ENCODE measurements at places on chromosomes 11 and 22. TPM values are rescaled to one million over a fixed set of nuclear protein-coding genes. Genes with fewer than 3 reads are reported as not detected.

TUB gene
- total RNA-seq = 3.6 TPM

TRIM51 gene
- total RNA-seq = not detected

LGALS12 gene
- 0.49 TPM for total RNA-seq

OR51S1 gene
- total RNA-seq = not detected

PSMD13 gene
- 89.9 TPM for total RNA-seq

APOL6 gene
- total RNA-seq = 45.6 TPM

GRCh38 chr11:96143041-96143521 lies 199.9 kb downstream of the MAML2 start:
- no peak overlapping the region for H3K4me3 ChIP-seq
- no peaks in the 10 kb centered on the region for H3K36me3 ChIP-seq
- H3K4me1 ChIP-seq = peaks cover 25% of the 10 kb centered on the region
- DNase-seq = no peak

- DNase-seq = no peak
- no peaks in the 10 kb centered on the region for H3K27me3 ChIP-seq
- H3K36me3 ChIP-seq = no peaks in the 10 kb centered on the region
- no peak overlapping the region for H3K27ac ChIP-seq
- H3K4me3 ChIP-seq = no peak overlapping the region
Observed at GRCh38 chr11:125443767-125444311, 52.2 kb downstream of the FEZ1 start.

GRCh38 chr22:37358917-37359316 lies 68.4 kb downstream of the ELFN2 start:
- H3K27ac ChIP-seq = no peak overlapping the region
- no peak overlapping the region for H3K4me3 ChIP-seq
- no peak for DNase-seq
- peaks cover 5% of the 10 kb centered on the region for H3K27me3 ChIP-seq

DNA sequence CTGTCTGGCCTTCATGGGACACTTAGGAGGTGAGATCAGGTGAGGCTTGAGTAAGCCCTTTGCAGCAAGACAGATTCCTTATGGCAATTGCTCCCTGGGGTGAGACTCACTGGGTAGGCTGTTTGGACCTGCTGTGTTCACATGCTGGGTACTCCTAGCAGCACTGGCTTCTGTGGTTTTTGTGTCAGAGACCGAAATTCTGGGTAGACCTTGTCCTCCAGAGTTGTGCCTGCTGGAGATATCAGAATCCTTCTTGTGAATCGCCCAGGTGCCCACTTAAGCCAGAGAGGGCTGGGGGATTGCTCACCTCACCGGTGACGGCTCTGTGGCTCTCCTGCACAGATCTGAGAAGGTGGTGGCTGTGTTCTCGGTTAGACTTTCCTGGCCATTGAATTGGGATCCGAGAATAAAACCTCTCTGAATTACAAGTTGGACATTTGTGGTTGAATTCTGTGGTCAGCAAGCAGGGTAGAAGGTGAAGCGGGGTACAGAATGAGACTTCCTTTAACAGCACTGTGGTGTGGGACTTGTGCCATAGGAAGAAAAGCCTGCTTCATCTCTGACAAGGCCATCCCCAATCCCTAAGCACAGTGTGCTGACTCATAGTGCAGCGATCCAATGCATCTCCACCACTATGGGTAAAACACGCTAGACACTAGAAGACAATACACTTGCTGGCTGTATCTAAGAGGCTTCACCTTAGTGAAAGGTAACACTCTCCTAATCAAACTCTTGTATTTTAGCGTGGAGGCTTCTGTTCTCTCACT lies 52.5 kb upstream of the TTC12 start:
- no peaks in the 10 kb centered on the region for H3K36me3 ChIP-seq
- no peaks in the 10 kb centered on the region for H3K27me3 ChIP-seq
- no peak overlapping the region for H3K4me3 ChIP-seq
- H3K4me1 ChIP-seq = no peaks in the 10 kb centered on the region
- no peak overlapping the region for H3K27ac ChIP-seq

DNA sequence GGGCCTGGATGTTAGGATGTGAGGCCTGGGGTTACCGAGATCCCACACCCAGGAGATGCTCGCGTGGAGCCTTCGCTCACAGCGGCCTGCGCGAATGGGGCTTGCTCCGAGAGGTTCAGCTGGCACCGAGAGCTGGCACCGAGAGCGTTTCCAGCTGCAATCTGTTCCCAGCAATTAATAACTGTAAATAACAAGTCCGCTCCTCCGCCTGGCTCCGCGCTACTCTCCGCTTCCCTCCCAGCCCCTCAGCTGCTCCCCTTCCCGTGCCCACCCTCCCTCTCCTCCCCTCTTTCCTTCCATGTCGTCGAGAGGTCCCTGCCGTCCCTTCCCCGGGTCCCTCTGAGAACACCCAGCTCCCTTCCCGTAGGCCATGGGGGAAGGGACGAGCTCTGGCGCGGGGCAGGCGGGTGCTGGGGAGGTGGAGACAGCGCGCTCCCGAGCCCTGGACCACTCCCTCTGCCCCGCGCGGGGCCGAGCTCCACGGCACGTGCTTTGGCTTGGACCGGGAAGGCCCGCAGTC lies 110.8 kb downstream of the WNT7B start:
- DNase-seq = peak; percentile 60
- no peak overlapping the region for H3K27ac ChIP-seq
- no peak overlapping the region for H3K4me3 ChIP-seq

DNA sequence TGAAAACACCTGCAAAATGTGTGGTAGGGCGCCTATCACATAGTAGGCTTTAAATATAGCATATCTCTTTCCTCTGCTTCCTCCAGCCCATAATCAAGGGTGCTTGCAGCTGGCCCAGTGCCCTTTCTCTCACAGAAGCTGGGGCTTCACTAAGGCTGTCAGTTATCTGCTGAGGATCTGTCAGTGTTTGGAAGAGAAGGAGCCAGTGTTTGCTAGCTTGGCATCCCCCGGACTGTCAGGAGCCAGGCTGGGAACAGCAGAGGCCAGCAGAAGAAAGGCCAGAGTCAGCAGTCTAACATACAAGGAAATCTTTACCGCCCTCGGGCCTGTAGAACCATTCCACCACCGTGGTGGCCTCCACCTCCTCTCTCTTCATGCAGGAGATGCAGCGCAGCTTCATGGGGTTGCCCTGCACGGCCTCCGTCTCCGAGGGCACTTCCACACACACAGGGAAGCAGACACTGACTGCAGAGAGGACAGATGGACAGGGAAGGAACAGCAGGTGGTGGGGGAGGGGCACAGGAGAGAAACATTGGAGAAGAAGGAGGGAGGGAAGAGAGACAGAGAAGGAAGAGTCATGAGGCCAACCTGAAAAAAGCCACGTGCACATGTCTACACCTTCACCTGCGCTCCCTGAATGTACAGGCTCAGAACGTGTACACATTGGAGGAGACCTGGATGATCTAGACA lies 9.0 kb downstream of the SCN3B start:
- no peak for DNase-seq
- no peaks in the 10 kb centered on the region for H3K36me3 ChIP-seq
- no peak overlapping the region for H3K4me3 ChIP-seq
- no peaks in the 10 kb centered on the region for H3K4me1 ChIP-seq
- peaks cover 4% of the 10 kb centered on the region for H3K27me3 ChIP-seq
- no peak overlapping the region for H3K27ac ChIP-seq

DNA sequence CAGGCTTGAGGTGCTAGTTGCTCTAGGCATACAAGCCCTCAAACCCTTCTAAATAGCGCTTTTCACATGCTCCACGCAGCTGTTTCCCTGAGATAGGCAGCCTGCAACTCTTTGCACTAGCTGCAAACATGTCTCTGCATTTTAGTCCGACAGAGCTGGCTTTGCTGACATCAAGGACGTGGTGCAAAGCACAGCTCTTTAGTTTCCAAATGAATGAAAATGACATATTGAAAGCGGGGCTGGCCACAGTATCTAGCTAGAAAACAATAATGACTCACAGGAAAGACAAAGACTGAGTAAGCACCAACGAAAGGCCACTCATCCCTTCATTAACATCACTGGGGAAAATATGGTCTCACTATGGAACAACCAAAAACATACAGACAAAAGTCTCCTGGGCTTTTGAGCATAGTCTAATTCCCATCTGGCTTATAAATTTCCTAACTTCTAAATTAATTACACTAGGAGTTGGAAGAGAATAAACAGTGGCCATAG lies 15.3 kb upstream of the ZC3H12C start:
- no peak overlapping the region for H3K27ac ChIP-seq
- no peaks in the 10 kb centered on the region for H3K27me3 ChIP-seq
- no peak for DNase-seq
- no peaks in the 10 kb centered on the region for H3K36me3 ChIP-seq
- no peaks in the 10 kb centered on the region for H3K4me1 ChIP-seq
- H3K4me3 ChIP-seq = no peak overlapping the region

DNA sequence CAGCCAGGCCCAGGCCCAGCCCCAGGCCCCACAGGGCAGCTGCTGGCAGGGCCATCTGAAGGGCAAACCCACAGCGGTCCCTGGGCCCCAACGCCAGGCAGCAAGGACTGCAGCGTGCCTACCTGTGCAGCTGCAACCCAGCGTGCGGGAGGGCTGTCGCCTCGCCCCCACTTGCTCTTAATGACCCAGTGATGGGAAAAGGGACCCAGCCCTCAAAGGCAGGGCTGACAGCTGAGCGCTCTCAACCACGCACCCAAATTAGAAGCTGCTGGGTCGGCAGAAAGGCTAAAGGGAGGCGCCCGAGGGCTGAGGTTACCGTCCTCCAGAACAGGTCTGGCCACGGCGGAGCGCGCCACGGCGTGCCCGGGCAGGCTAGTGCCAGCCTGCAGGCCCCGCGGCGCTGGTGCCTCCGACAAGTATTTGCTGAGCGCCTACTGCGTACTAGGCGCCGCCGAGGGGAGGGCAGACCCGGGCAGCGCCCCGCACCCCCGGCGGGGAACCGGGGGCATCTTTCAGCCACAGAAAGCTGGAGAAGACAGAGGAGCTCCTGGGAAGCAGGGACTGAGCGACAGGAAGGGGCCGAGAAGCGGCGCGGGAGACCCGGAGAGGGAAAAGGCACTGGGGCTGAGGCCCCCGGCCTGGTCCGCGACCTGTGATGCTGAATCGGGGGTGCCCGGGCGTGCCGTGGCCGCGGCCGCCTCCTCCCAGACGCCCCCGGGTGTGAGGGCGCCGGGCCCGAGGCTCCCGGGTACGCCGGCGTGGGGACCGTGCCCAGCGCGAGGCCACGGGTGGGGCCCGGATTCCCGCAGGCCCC lies 773 bp downstream of the HRAS start:
- H3K27ac ChIP-seq = peak overlapping the region; percentile 82
- peak; percentile 83 for DNase-seq
- H3K27me3 ChIP-seq = no peaks in the 10 kb centered on the region
- H3K36me3 ChIP-seq = peaks cover 27% of the 10 kb centered on the region
- peaks cover 31% of the 10 kb centered on the region for H3K4me1 ChIP-seq

- no peaks in the 10 kb centered on the region for H3K27me3 ChIP-seq
- no peaks in the 10 kb centered on the region for H3K36me3 ChIP-seq
- no peaks in the 10 kb centered on the region for H3K4me1 ChIP-seq
- no peak overlapping the region for H3K4me3 ChIP-seq
- no peak for DNase-seq
Observed at GRCh38 chr11:11095831-11096723, 238.2 kb upstream of the ZBED5 start.

GRCh38 chr11:79932612-79933011 lies 491.8 kb upstream of the TENM4 start:
- DNase-seq = no peak
- no peaks in the 10 kb centered on the region for H3K36me3 ChIP-seq
- H3K4me3 ChIP-seq = no peak overlapping the region
- no peaks in the 10 kb centered on the region for H3K27me3 ChIP-seq

GRCh38 chr11:7143908-7144307 lies 55.1 kb downstream of the RBMXL2 start:
- H3K27ac ChIP-seq = no peak overlapping the region
- no peaks in the 10 kb centered on the region for H3K36me3 ChIP-seq

- no peak overlapping the region for H3K27ac ChIP-seq
- no peaks in the 10 kb centered on the region for H3K4me1 ChIP-seq
- DNase-seq = no peak
- H3K27me3 ChIP-seq = no peaks in the 10 kb centered on the region
- no peak overlapping the region for H3K4me3 ChIP-seq
Observed at GRCh38 chr11:64534950-64535349, 56.1 kb upstream of the SLC22A12 start.

- no peak overlapping the region for H3K27ac ChIP-seq
- no peak overlapping the region for H3K4me3 ChIP-seq
- no peak for DNase-seq
- no peaks in the 10 kb centered on the region for H3K4me1 ChIP-seq
Observed at GRCh38 chr11:68939583-68940555, 36.2 kb downstream of the IGHMBP2 start.

DNA sequence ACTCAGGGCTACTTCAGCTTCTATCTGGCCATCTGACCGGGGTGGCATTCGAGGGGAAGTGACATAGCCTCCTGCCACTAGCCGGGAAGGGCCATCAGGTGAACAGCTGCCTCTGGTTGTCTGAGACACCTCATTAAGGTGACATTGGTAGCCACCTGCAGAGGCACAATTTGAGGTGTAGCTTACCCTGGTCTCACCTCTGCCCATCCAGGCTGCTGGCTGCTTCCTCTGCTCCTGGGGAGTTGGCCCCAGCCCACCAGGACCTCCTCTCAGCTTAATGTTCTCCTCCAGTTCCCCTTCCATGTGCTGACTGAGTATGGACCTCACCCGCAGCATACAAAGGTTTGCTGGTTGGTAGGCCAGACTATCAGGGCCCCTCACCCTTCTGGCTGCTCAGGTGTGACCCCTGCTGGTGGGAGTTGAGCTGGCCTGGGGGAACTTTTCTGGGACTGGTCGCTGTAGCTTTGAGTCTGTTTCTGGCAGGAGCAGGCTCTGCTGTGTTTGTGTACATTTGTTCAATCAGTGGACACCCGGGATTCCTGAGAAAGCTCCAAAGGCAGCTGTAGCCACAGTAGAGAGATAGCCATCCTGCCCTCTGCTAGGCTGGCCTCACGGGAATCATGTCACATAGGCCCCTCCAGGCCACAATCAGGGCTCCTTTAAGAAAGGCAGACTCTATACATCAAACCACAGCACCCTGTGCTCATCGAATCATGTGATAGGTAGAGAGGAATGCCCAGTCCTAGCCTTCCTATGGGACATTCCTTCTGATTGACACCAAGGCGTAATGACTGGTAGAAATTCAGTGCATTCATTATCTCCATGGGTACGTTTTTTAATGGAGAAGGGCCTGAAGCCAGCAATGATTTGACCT lies 295.1 kb upstream of the PLET1 start:
- no peaks in the 10 kb centered on the region for H3K27me3 ChIP-seq
- H3K4me1 ChIP-seq = no peaks in the 10 kb centered on the region
- H3K4me3 ChIP-seq = no peak overlapping the region
- H3K27ac ChIP-seq = no peak overlapping the region

GRCh38 chr11:2729841-2730240 lies 30.0 kb upstream of the KCNQ1OT1 start:
- no peak overlapping the region for H3K27ac ChIP-seq
- no peak overlapping the region for H3K4me3 ChIP-seq
- no peak for DNase-seq
- H3K27me3 ChIP-seq = no peaks in the 10 kb centered on the region
- no peaks in the 10 kb centered on the region for H3K4me1 ChIP-seq

- H3K4me1 ChIP-seq = peaks cover 20% of the 10 kb centered on the region
- peak overlapping the region; percentile 69 for H3K4me3 ChIP-seq
- H3K36me3 ChIP-seq = no peaks in the 10 kb centered on the region
Observed at GRCh38 chr22:27799015-27799826, 2.3 kb downstream of the MN1 start.

- no peaks in the 10 kb centered on the region for H3K4me1 ChIP-seq
- no peaks in the 10 kb centered on the region for H3K36me3 ChIP-seq
- peak; percentile 36 for DNase-seq
Observed at GRCh38 chr11:119749006-119749565, 20.1 kb upstream of the NECTIN1 start.
